ENCODE measurements at places on chromosomes 5 and 9. TPM values are rescaled to one million over a fixed set of nuclear protein-coding genes. Genes with fewer than 3 reads are reported as not detected.

DNA sequence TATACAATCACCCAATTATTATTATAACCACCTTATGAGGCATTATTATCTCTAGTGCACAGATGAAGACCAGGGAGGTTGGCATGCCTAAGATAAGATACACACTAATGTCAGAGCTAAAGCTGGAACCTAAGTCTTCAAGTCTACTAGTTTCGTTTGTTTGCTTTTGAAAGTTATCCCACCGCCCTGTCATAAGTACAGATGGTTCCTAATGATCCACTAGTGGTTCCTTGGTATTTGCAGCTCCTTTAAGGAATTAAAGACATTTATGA lies 14.1 kb downstream of the NDUFA8 start:
- DNase-seq, result no peak
- peaks cover 17% of the 10 kb centered on the region for H3K36me3 ChIP-seq
- no peak overlapping the region for H3K27ac ChIP-seq
- no peaks in the 10 kb centered on the region for H3K27me3 ChIP-seq
- H3K4me1 ChIP-seq, result no peaks in the 10 kb centered on the region

- H3K36me3 ChIP-seq, result no peaks in the 10 kb centered on the region
- peaks cover 9% of the 10 kb centered on the region for H3K4me1 ChIP-seq
- H3K27me3 ChIP-seq, result no peaks in the 10 kb centered on the region
- H3K27ac ChIP-seq, result no peak overlapping the region
- no peak overlapping the region for H3K4me3 ChIP-seq
These were observed 162.9 kb upstream of the ELL2 start for GRCh38 chr5:96124589-96124988.

GRCh38 chr9:33817327-33818166 lies 587 bp downstream of the UBE2R2 start:
- H3K27me3 ChIP-seq, result no peaks in the 10 kb centered on the region
- peak overlapping the region; percentile 96 for H3K4me3 ChIP-seq
- peaks cover 68% of the 10 kb centered on the region for H3K4me1 ChIP-seq
- peak overlapping the region; percentile 99 for H3K27ac ChIP-seq
- no peaks in the 10 kb centered on the region for H3K36me3 ChIP-seq
- peak; percentile 83 for DNase-seq

GRCh38 chr5:134103998-134104654 lies 10.4 kb upstream of the TCF7 start:
- no peaks in the 10 kb centered on the region for H3K4me1 ChIP-seq
- H3K4me3 ChIP-seq, result no peak overlapping the region
- no peaks in the 10 kb centered on the region for H3K27me3 ChIP-seq
- H3K27ac ChIP-seq, result no peak overlapping the region

- no peak overlapping the region for H3K4me3 ChIP-seq
- no peak for DNase-seq
These were observed 43.3 kb upstream of the ALDH1A1 start for GRCh38 chr9:72996114-72996513.

DNA sequence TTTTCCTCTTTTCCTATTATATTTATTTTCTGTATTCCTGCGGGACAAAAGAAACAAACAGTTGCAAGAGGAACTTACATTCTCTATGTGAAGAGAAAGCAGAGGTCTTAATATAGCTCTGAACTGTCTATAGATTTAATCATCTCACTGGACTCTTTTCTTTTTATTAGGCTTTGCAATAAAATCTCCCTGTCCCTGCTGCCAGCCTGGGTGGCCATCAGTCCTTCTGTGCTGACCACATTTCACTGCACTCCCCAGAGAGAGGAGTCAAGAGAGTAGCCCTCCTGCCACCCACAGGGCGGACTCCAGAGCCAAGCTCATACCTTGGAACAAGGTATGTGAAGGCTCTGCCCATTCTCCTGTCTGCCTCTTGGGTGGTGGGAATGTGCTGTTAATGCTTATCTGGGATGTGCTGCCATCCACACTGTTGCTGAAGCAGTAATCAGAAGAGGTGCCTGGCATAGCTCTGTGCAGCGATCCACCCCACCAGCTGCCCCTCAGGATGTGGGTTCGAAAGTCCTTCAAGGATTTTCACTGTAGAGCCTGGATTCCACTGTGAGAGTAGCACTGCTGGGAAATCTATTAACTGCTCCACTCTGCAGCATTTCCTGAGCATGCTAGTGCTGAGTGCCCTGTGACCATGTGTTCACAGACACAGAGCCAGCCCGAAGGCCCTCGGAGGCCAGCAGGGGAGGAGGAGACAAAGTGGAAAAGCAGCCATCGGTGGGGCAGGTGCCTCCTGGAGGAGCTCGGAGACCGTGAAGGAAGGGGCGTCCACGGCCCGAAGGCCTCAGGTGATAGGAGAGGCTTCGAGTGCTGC lies 334.6 kb downstream of the MED10 start:
- H3K27me3 ChIP-seq, result no peaks in the 10 kb centered on the region
- no peak overlapping the region for H3K4me3 ChIP-seq
- DNase-seq, result no peak
- H3K27ac ChIP-seq, result no peak overlapping the region
- no peaks in the 10 kb centered on the region for H3K36me3 ChIP-seq

- peak; percentile 62 for DNase-seq
- H3K36me3 ChIP-seq, result no peaks in the 10 kb centered on the region
- H3K27me3 ChIP-seq, result no peaks in the 10 kb centered on the region
- no peak overlapping the region for H3K4me3 ChIP-seq
- no peak overlapping the region for H3K27ac ChIP-seq
These were observed 159.3 kb downstream of the RGS3 start for GRCh38 chr9:113622600-113623400.

DNA sequence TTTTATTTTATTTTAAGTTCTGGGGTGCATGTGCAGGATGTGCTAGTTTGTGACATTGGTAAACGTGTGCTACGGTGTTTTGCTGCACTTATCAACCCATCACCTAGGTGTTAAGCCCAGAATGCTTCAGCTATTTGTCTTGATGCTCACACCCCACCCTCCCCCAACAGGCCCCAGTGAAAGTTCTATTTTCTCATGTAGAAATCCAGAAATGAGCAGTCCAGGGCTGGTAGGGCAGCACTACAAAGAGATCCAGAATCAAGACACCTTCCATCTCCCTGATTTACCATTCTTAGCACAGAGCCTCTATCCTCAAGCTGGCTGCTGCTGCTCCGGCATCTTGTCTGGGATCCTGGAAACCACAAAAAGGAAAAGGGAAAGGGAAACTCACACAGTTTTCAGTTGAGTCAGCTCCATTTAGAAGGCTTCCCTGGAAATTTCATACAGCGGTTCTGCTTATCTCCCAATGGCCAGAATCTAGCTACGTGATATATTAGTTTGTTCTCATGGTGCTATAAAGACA lies 85.4 kb upstream of the SMARCA2 start:
- H3K4me3 ChIP-seq, result no peak overlapping the region
- no peaks in the 10 kb centered on the region for H3K36me3 ChIP-seq
- DNase-seq, result no peak
- H3K27me3 ChIP-seq, result no peaks in the 10 kb centered on the region

- H3K36me3 ChIP-seq, result no peaks in the 10 kb centered on the region
- DNase-seq, result peak; percentile 91
- H3K27ac ChIP-seq, result peak within 1 kb of the TSS; percentile 87
- peaks cover 72% of the 10 kb centered on the region for H3K4me1 ChIP-seq
These were observed at the start of gene MAMDC2 for GRCh38 chr9:70043689-70044489. Gene MAMDC2 (plus strand): TSS chr9:70043848. CDS start chr9:70044198, 350 bp downstream.

- no peak for DNase-seq
- no peak overlapping the region for H3K27ac ChIP-seq
- H3K27me3 ChIP-seq, result no peaks in the 10 kb centered on the region
- H3K4me1 ChIP-seq, result no peaks in the 10 kb centered on the region
- no peak overlapping the region for H3K4me3 ChIP-seq
These were observed 28.6 kb downstream of the ADAMTSL1 start for GRCh38 chr9:18502546-18502945.

- no peaks in the 10 kb centered on the region for H3K27me3 ChIP-seq
- H3K4me3 ChIP-seq, result no peak overlapping the region
- DNase-seq, result peak; percentile 48
- peaks cover 50% of the 10 kb centered on the region for H3K4me1 ChIP-seq
- H3K36me3 ChIP-seq, result no peaks in the 10 kb centered on the region
These were observed 51.9 kb downstream of the IPPK start for GRCh38 chr9:92617951-92618510.

GRCh38 chr9:78406933-78407332 lies 110.0 kb downstream of the PSAT1 start:
- no peak overlapping the region for H3K27ac ChIP-seq
- no peaks in the 10 kb centered on the region for H3K36me3 ChIP-seq
- no peaks in the 10 kb centered on the region for H3K27me3 ChIP-seq

DNA sequence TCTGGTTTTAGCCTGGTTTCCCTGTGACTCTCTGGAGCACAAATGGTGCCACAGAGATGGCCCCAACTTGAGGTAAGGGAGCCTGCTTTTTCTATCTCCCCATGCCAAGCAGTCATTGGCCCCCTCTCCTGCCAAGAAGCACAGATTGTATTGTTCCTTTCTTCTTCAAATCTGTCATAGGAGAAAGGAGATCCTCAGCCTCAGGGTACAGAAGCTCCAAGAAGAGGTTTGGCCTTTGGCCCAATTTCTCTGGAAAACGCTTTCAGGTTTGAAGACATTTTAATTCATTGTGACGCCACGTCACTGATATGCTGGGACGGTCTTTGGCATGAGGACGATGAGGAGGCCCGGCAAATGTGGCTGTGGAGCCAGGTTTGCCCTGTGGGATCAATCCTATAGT lies 29.2 kb upstream of the PANK3 start:
- H3K27me3 ChIP-seq, result no peaks in the 10 kb centered on the region
- H3K36me3 ChIP-seq, result no peaks in the 10 kb centered on the region
- H3K4me3 ChIP-seq, result no peak overlapping the region
- no peak for DNase-seq
- no peaks in the 10 kb centered on the region for H3K4me1 ChIP-seq
- H3K27ac ChIP-seq, result no peak overlapping the region

- no peak for DNase-seq
- no peak overlapping the region for H3K4me3 ChIP-seq
- no peak overlapping the region for H3K27ac ChIP-seq
These were observed 179.0 kb upstream of the TNC start for GRCh38 chr9:115296831-115297565.

- no peak overlapping the region for H3K27ac ChIP-seq
- no peaks in the 10 kb centered on the region for H3K36me3 ChIP-seq
- H3K4me3 ChIP-seq, result no peak overlapping the region
- no peaks in the 10 kb centered on the region for H3K27me3 ChIP-seq
These were observed 107.0 kb downstream of the MARCHF11 start for GRCh38 chr5:16072616-16073015.

GRCh38 chr5:163821142-163821541 lies 315.7 kb downstream of the MAT2B start:
- no peak overlapping the region for H3K4me3 ChIP-seq
- no peaks in the 10 kb centered on the region for H3K4me1 ChIP-seq
- no peaks in the 10 kb centered on the region for H3K27me3 ChIP-seq
- H3K27ac ChIP-seq, result no peak overlapping the region

GRCh38 chr5:127028822-127029457 lies 1.4 kb downstream of the MARCHF3 start:
- no peak for DNase-seq
- H3K27me3 ChIP-seq, result no peaks in the 10 kb centered on the region
- peak overlapping the region; percentile 58 for H3K4me3 ChIP-seq
- H3K27ac ChIP-seq, result no peak overlapping the region
- no peaks in the 10 kb centered on the region for H3K4me1 ChIP-seq

- H3K27me3 ChIP-seq, result no peaks in the 10 kb centered on the region
- peak overlapping the region; percentile 68 for H3K27ac ChIP-seq
- no peaks in the 10 kb centered on the region for H3K36me3 ChIP-seq
- H3K4me1 ChIP-seq, result peaks cover 37% of the 10 kb centered on the region
These were observed 47.5 kb downstream of the DAB2IP start for GRCh38 chr9:121698627-121699570.

GRCh38 chr5:39093352-39093751 lies 19.2 kb upstream of the RICTOR start:
- no peaks in the 10 kb centered on the region for H3K36me3 ChIP-seq
- no peak for DNase-seq
- H3K4me1 ChIP-seq, result no peaks in the 10 kb centered on the region
- H3K27me3 ChIP-seq, result no peaks in the 10 kb centered on the region
- no peak overlapping the region for H3K4me3 ChIP-seq
- no peak overlapping the region for H3K27ac ChIP-seq

DNA sequence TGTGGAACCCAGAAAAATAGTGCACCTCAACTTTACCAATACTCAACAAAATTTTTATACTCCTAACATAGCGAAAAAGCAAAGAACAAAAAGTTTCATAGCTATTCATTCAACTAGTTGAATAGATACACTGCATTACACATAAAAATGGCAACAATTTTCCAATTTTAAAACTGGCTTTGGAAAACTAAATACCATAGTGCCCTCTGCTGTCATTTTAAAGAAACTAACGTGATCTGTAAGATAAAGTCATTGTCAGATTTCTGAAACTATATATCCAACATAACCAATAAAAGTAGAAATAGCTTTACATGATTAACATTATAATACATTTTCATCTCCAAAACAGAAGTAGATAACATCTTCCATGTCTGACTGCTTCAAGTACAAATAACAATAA lies 31.6 kb downstream of the DTWD2 start:
- H3K4me1 ChIP-seq, result no peaks in the 10 kb centered on the region
- no peak overlapping the region for H3K4me3 ChIP-seq
- H3K36me3 ChIP-seq, result no peaks in the 10 kb centered on the region
- H3K27ac ChIP-seq, result no peak overlapping the region
- no peak for DNase-seq
- no peaks in the 10 kb centered on the region for H3K27me3 ChIP-seq

- no peak for DNase-seq
- no peak overlapping the region for H3K4me3 ChIP-seq
- no peaks in the 10 kb centered on the region for H3K4me1 ChIP-seq
- no peaks in the 10 kb centered on the region for H3K27me3 ChIP-seq
- no peak overlapping the region for H3K27ac ChIP-seq
These were observed 18.0 kb downstream of the AMBP start for GRCh38 chr9:114060070-114060469.

- H3K27ac ChIP-seq, result no peak overlapping the region
- H3K4me3 ChIP-seq, result no peak overlapping the region
- H3K27me3 ChIP-seq, result peaks cover 4% of the 10 kb centered on the region
- no peak for DNase-seq
- H3K36me3 ChIP-seq, result no peaks in the 10 kb centered on the region
These were observed 309.1 kb downstream of the PSAT1 start for GRCh38 chr9:78606001-78606379.

GRCh38 chr5:162484095-162484494 lies 416.5 kb downstream of the GABRG2 start:
- H3K4me3 ChIP-seq, result no peak overlapping the region
- no peak overlapping the region for H3K27ac ChIP-seq
- no peaks in the 10 kb centered on the region for H3K27me3 ChIP-seq
- DNase-seq, result no peak

- no peak overlapping the region for H3K27ac ChIP-seq
- no peak for DNase-seq
- H3K4me1 ChIP-seq, result no peaks in the 10 kb centered on the region
- H3K27me3 ChIP-seq, result no peaks in the 10 kb centered on the region
- no peaks in the 10 kb centered on the region for H3K36me3 ChIP-seq
- H3K4me3 ChIP-seq, result no peak overlapping the region
These were observed 16.1 kb upstream of the FKTN start for GRCh38 chr9:105541838-105542237.

Gene PCA3
- 0.28 TPM for total RNA-seq

Gene SLC6A19
- not detected for total RNA-seq

Gene NDST1
- total RNA-seq, result 45.3 TPM

Gene CXCL14
- total RNA-seq, result 9.1 TPM

Gene MYO10
- total RNA-seq, result 6.1 TPM

Gene ADAMTS16
- total RNA-seq, result 0.16 TPM

Gene FOXI1
- total RNA-seq, result not detected

Gene IPO11
- 22.5 TPM for total RNA-seq

Gene LECT2
- total RNA-seq, result not detected

Gene GAPT
- total RNA-seq, result 0.28 TPM

Gene GLDC
- total RNA-seq, result 1.2 TPM
